ENCODE measurements at places on chromosomes 4 and X.

DNA sequence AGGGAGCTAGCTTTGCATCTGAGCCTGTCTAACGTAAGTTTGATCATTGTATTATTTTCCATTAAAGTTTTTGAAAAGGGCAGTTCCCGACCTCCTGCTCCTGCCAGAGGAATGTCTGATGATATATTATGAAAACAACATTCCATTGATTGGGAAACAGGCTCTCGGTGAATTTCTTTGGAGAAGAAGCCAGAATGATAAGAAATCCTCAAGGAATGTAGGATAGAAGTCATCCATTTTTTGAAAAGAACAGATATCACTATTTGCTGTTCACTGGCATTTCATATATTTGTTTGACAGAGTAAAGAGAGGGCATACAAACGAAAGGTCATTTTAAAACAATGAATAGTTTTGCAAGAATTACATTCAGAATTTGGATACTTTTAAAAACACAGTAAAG, 781.0 kb upstream of the HTR2C start:
- DNase-seq, result no peak

- no peak for DNase-seq
These were observed 564 bp downstream of the FAM149A start for GRCh38 chr4:186104890-186105646.

- DNase-seq, result no peak
These were observed 40.1 kb downstream of the TET2 start for GRCh38 chr4:105186701-105187161.

- peak; percentile 33 for DNase-seq
These were observed 169.4 kb upstream of the NAP1L5 start for GRCh38 chr4:88866862-88867550.

DNA sequence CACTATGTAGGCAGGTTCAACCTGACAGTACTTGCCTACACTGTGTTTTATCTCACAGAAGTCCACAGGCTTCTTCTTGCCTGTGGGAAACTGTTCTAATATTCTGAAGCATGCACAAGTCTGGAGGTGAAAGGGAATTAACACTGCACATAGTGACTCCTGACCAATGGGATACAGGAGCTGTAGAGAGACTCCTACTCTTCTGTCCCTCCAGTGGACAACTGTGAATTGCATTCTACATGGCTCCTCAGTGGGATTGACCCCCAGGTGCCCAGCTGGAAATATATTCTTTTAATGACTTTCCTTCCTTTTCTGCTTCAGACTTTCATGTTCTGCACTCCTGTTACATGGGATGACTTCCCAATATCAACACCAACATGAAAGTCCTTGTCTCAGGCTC, 8.2 kb upstream of the YIPF6 start:
- no peak for DNase-seq

GRCh38 chrX:16394290-16394689, 227.0 kb downstream of the MAGEB17 start:
- DNase-seq, result no peak

GRCh38 chrX:47570794-47571193, 9.8 kb downstream of the ARAF start:
- no peak for DNase-seq

DNA sequence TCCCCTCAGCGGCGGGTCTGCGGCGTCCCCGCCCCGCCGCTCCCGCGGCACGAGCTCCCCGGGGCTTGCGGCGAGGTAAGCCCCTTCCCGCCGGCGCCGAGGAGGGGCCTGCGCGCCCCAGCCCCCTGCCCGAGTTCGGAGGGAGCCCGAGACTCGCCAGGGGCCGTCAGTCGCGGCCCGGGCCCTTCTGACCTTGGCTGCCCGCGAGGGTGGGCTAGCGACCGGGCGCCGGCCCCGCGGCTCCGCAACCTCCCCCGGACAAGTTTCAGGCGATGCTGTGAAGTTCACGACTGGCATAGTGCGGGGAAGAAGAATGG, 554 bp downstream of the CDKL5 start:
- DNase-seq, result no peak

DNA sequence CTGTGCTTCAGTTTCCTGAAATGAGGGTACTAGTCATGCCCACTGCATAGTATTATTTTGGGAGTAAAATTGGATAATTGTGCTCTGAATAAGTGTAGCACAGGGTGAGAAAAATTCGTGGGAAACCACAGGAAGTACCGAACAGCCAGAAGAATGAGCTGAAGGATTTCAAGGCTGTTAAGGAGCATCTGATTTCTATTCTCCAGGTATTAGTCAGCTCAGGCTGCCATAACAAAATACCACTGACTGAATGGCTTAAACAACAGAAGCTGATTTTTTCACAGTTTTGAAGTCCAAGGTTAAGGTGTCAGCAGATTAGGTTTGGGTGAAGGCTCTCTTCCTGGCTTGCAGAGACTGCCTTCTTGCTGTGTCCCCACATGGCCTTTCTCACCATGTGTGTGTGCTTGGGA, 41.9 kb downstream of the WWC2 start:
- no peak for DNase-seq

DNA sequence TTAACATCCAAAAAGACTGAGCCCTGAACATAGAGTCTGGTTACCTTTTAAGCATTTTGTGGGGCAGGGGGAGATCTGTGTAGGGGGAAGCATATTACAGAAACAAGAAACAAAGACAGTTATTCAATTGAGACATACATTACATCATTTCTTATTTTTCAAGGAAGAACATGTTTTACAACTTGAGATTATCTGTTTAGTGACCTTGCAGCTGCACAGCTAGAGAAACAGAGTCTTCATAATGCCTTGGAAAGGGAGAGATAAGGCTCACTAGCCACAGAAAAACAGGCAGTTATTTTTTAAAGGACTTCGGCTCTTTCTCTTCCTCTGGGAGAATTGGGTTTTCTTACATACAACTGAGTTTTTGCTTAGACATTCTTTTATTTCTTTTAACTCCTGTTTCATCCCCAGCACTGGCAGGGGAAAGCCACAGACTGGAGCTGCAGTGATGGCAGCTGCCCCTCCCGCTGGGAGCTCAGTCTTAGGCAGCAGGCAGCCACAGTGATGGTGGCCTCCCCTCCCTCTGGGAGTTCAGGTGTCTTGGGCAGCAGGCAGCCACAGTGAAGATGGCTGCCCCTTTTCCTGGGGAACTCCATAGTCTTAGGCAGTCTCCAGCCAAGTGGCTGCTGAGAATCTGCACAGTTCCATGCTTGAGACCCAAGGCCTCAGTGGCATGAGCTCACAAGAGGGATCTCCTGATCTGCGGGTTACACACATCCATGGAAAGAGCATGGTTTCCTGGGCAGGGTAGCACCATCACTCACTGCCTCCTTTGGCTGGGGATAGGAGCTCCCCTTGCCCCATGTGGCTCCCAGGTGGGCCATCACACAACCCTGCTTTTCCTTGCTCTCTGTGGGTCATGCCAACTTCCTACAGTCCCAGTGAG, 19.4 kb upstream of the TMPRSS11F start:
- no peak for DNase-seq

DNA sequence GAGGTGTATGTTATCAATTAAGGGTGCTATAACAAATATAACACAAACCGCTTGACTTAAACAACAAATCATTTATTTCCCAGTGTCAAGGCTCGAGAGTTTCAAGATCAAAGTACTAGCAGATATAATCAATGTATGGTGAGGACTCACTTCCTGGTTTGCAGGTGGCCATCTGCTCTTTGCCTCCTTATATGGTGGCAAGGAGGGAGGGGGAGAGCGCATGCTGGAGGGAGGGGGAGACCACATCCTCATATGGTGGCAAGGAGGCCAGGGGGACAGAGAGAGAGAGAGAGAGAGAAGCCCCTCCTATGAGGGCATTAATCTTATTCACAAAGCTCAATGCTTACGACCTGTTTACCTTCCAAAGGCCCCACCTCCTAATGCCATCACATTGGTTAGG, 372.3 kb upstream of the SPOCK3 start:
- DNase-seq, result no peak

DNA sequence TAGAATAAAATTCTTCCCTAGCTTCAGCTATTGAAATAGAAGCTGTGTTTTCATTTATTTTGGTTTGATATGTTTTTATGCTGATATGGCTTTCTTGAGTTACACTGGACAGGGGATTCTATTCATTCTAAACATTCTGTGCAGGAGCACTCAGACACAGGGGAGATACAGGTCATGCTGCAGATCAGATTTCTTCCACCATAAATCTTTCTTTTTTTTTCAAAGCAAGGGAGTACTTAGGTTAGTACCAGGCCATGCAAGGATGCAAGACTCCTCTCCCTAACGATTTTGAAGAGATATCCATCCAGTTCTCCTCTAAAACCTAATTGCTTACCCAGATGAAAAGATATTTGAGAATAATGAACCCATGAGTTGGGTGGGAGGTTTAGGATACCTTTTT, 21.4 kb downstream of the ETDC start:
- DNase-seq, result no peak

- no peak for DNase-seq
These were observed 35.9 kb downstream of the GAK start for GRCh38 chr4:896216-896615.

DNA sequence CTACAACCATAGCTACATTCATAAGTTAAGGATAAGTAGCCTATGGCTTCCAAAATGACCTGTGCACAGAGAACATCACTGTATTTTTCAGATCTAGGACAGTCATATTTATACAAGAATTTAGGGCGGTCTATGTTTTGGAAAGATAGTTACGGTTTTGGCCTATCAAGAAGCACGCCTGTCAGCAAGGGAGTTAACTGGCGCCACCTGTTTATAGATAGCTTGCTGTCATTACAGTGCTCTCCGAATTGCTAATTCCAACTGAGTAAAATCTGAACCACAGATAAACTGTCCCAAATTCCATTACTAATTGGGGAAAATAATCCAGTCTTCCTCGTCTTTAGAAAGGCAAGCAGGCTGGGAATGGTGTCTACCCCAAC, 646 bp downstream of the ABCB7 start:
- no peak for DNase-seq

- no peak for DNase-seq
These were observed 1301.8 kb upstream of the DIAPH2 start for GRCh38 chrX:95382799-95383198.

DNA sequence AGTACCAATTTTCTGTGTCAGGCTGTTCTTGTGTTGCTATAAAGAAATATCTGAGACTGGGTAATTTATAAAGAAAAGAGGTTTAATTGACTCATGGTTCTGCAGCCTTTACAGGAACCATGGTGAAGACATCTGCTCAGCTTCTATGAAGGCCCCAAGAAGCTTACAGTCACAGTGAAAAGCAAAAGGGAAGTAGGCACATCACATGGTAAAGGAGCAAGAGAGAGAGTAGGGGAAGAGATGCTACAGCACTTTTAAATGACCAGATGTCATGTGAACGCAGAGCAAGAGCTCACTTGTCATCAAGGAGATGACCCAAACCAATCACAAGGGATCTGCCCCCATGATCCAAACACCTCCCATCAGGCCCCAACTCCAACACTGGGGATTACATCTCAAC, 174.3 kb downstream of the ATP10D start:
- DNase-seq, result no peak

- DNase-seq, result no peak
These were observed 53.8 kb downstream of the ZNF827 start for GRCh38 chr4:145884775-145885174.

GRCh38 chr4:6362896-6363295, 93.2 kb downstream of the WFS1 start:
- DNase-seq, result no peak

- DNase-seq, result no peak
These were observed 463.5 kb downstream of the NKX6-1 start for GRCh38 chr4:84035568-84035967.

- DNase-seq, result no peak
These were observed 103.6 kb upstream of the BCOR start for GRCh38 chrX:40201329-40201885.

GRCh38 chr4:19417256-19417655, 834.4 kb upstream of the SLIT2 start:
- DNase-seq, result no peak

GRCh38 chr4:169675825-169676224, 55.4 kb downstream of the CLCN3 start:
- DNase-seq, result no peak

DNA sequence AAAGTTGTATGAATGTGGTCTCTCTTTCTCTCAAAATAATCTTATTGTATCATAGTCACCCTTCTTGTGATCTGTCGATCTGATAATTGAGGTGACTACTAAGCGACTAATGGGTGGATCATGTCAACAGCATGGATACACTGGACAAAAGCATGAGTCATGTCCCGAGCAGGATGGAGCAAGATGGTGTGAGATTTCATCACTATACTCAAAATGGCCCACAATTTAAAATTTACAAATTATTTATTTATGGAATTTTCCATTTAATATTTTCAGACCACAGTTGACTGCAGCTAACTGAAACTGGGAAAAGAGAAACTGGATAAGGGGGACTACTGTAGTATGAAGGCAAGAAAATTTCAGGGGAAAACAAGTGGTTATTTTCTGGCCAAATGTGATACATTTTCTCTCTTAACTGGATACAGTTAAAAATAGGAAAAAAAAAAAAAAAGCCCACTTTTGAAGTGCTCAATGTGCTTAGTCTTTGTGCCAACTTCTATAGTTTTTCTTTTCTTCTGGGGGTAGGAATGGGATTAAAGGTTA, 25.3 kb downstream of the FAM241A start:
- DNase-seq, result no peak

GRCh38 chr4:89316211-89316610, 8.6 kb upstream of the GPRIN3 start:
- DNase-seq, result no peak

DNA sequence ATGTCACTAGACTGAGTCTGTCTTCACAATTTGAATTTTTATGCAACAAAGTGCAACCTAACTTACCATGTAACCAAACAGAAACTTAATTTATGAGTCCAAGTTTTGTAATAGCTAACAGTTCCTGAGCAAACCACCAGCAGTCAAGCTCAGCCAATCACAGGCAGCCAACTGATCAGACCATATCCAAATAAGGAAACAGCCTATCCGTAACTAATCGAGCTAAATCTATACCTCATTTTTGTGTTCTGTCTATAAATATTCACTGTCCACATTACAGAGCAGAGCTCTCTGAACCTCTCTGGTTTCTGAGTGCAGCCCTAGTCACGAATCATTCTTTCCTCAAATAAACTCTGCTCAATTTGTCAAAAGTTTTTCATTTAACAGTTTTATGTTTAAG, 367.6 kb downstream of the PRR32 start:
- no peak for DNase-seq

DNA sequence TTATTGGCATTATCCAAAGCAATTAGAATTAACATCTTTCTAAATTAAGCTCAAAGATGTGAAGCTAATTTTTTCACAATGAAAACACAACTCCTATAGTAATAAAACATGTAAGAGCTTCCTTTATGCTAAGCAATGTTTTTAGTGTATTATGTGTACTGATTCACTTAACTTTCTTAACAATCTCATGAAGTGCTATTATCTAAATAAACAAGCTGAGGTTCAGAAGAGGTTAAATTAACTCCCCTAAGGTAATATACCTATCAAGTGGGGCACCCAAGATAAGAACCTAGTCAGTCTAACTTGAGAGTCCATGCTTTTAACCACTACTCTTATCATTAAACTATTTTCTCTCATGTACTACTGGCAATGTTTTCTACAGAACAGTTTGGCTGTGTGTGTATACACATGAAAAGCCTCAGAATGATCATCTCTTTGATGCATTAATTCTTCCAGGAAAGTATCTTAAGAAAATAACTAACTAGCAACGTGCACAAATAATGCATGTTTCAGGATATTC, 13.6 kb downstream of the G3BP2 start:
- DNase-seq, result no peak
